ENCODE measurements at places on chromosomes 3 and 15.

DNA sequence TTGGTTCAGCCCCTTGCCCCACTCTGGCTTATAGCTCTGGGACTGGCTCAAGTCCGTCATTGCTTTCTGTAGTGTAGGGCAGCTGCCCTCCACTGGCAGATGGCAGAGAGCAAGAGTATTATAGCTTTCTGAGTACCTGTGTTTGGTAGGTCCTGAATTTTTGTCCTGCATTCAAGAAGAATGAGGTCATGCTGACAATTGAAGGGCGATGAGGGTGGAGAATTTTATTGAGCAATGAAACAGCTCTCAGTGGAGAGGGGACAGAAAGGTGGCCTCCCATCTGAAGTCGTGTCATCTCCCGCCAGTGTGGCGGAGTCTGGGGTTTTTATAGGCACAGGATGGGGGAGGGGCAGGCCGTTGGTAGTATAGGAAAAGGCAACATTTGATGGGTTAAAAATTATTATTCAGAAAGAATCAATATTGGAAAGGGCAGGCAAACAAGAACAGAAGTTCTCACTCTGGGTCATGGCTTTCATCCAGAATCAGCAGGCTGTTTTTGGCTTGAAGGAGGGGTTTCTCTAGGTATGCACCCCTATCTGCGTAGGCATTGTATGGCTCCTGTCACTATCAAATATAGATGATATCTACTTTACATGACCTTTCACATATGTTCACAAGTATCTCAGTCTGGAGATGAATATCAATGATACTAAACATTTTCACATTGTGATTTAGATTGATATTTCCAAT is 1239.7 kb upstream of the ALCAM start:
- DNase-seq = no peak

- DNase-seq = no peak
These were observed 362.1 kb downstream of the LRRC3B start for GRCh38 chr3:26984416-26985390.

DNA sequence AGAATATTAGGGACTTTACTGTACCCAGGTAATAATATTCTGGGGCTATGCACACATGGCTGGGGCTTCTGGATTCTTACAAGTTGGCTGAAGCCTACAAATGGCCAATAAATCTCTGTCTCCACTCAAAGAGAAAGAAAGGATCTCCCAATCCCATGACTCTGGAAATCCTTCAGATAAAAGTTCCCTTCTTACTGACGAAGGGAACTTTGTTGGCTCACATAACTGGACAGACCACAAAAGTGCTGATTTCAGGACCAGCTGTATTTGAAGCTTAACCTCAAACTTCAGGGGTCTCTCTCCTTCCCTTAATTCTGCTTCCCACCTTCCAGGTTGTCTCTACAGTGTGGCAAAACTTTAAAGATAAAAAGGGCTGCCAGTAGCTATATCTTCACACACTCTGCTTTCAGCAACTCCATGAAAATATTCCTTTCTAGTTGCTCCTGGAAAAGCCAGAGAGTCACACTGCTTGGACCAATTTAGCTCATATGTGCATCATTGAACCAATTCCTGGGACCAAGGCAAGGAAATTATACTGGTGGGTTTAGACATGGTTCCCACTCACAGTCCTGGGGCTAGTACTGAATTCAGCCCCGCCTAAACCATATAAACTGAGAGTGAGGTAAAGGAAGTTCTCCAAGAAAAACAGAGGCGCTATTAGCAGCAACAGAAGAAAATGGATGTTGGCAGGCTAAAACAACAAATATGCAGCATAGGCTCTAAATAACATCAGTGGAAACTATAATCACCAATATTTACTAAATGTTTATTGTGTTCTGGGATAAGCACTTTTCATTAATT is 290.0 kb upstream of the GADL1 start:
- DNase-seq = no peak

DNA sequence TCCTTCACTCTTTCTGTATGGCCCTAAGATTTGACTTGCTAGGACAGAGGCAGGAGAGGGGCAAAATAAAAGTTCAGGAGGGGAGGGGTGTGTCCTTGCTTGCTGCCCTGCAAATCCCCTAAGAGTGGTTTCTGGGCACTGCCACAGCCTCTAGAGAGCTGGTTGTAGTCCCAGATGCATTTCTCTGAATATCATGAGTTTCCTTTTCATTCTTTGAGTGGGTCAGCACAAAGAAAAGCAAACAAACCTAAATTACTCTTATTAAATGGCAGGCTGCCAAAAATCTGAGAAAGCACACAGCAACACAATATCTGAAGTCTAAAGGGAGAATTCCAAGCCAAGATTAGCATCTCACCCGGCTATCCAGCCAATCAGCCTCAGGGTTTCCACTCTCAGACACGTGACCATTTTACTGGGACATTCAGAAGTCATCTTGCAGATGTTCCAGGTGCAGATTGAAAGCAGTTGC is 919.3 kb downstream of the TUSC7 start:
- no peak for DNase-seq

DNA sequence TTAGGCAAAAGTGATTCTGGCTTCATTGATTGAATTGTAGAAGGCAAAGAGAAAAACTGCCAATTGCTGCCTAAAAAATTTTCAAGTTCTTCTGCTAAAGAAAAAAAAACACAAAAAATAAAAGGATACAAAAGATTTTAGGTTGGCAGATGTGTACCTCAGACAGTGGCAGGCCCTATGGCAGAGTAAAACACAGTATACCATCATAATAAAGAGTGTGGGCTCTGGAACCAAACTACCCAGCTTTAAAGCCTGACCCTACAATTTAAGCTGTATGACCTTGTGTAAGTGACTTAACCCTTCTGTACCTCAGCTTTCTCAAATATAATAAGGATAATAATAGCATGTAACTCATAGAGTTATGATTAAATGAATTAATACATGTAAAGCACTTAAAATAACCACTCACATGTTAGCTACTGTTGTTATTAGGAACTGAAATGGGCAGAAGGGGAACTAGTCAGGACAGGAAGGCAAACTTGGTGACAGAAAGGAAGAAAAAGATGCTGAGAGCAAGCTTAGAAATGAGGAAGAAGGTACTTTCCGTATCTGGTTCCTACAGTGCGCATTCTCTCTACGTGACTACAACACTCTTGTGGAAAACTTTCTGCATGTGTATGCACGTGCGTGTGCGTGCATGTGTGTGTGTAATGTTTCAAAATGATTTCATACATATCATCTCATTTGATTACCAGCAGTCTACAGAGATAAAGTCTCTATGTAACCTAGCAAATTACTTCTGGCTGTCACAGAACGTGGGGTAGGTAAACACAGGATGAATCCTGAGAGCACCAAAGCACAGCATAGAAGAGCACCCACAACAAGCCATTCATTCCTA is 13.6 kb upstream of the GATM start:
- no peak for DNase-seq

DNA sequence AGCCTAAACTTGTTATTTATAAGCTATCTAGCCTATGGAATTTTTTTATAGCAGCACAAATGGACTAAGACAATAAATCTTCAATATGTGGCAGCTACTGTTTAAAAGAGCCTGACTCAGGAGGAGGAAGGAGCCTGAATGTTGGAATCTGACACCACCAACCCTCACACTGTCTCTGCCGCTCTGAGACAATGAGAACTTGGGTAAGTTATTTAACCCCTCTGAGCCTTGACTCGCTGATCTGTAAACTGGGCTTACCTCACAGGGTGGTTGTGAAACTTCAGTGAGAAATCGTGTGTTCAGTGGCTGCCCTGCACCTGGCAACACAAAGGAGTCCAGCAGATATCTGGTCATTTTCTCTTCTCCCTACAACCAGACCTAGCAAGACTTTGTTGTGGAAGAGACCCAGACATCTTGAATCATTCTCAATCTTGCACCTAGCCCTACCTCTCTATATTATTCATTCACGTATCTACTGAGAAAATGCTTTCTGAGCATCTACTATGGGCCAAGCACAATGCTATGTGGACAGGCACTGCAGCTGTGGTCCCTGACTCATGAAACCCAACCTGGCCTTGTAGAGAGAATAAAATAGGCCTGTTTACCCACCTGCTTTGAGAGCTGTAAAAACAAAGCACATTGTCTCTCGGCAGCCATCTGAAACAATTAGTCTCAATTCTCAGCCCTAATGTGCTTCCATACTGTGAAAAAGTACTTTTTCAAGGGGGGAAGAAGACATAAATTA is 81.9 kb upstream of the SLC25A36 start:
- DNase-seq = no peak

DNA sequence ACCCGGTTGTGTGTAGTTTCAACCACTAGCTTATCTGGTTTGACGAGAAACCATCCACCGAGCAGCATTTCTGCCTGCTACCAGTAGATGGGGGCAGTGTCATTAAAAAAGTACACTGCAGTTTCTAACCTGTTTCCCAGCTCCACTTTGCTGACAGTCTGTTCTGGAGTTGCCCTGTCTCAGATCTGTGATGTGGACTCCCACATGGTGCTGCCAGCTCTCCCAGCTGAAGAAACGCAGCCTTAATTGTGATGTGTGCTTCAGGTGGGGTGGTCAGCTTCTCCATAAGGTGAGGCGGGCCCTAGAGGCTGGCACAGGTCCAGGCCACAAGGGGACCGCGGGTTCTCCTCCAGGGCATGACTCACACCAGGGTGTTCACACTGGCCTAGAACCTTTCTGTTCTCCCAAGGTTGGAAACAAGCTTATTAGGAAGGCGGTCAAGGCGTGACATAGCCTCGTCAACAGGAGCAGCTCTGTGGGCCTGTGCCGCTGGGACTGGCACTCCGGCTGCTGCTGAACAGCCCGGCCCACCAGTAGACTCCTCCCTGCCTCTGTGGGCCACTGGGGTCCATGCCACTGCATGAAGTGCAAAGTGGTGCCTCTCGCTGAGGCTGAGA is 2.9 kb upstream of the FAM43A start:
- peak; percentile 57 for DNase-seq

- no peak for DNase-seq
These were observed 137.8 kb upstream of the SNTN start for GRCh38 chr3:63514678-63515077.

DNA sequence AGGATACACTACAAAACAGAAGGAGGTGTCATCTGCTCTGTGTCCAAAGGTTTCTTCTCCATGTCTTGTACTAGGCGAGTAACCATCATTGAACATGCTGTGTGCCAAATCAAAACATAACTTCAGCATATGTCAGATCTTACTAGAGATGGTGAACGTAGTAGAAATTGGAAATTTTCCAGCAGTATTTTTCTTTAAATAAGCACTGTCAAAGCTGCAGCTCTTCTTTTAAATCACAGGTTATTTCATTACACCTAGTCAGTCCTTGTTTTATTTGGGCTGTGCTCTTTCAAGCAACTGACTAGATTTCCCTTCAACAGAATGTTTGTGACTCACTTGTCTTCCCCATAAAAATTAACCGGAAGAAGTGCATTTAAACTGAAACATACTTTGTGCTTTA is 46.5 kb downstream of the MSL2 start:
- no peak for DNase-seq

- DNase-seq = no peak
These were observed 24.8 kb downstream of the CACNA1D start for GRCh38 chr3:53519065-53519709.

DNA sequence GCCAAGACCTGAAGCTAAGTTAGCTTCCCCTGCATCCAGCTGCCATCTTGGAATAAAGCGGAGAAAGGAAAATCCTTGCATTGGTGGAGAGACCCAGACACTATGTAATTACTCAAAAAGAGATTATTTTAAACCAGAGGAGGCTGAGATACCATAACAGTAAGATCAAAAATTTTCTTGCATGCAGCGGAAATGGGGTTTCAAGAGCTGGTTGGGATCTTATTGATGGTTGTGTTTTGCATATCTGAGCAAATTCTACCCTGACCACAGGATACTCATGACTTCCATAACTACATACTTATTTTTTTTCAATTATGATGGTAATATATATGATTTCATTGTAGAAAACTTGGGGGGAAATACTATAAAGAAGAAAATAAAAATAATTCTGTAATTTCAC is 17.5 kb downstream of the TMEM158 start:
- DNase-seq = no peak

GRCh38 chr3:148106062-148106461 is 591.6 kb upstream of the AGTR1 start:
- DNase-seq = no peak

- DNase-seq = no peak
These were observed 15.0 kb downstream of the RPLP1 start for GRCh38 chr15:69467636-69468035.

GRCh38 chr3:43884581-43884980 is 193.8 kb downstream of the ABHD5 start:
- DNase-seq = no peak

GRCh38 chr3:47266709-47267489 is 15.7 kb downstream of the KIF9 start:
- no peak for DNase-seq

- no peak for DNase-seq
These were observed 51.7 kb downstream of the WDR49 start for GRCh38 chr3:167602041-167602440.

GRCh38 chr3:102447272-102447671 is 12.5 kb downstream of the ZPLD1 start:
- no peak for DNase-seq

- DNase-seq = no peak
These were observed 684 bp downstream of the SLTM start for GRCh38 chr15:58932710-58933280.

DNA sequence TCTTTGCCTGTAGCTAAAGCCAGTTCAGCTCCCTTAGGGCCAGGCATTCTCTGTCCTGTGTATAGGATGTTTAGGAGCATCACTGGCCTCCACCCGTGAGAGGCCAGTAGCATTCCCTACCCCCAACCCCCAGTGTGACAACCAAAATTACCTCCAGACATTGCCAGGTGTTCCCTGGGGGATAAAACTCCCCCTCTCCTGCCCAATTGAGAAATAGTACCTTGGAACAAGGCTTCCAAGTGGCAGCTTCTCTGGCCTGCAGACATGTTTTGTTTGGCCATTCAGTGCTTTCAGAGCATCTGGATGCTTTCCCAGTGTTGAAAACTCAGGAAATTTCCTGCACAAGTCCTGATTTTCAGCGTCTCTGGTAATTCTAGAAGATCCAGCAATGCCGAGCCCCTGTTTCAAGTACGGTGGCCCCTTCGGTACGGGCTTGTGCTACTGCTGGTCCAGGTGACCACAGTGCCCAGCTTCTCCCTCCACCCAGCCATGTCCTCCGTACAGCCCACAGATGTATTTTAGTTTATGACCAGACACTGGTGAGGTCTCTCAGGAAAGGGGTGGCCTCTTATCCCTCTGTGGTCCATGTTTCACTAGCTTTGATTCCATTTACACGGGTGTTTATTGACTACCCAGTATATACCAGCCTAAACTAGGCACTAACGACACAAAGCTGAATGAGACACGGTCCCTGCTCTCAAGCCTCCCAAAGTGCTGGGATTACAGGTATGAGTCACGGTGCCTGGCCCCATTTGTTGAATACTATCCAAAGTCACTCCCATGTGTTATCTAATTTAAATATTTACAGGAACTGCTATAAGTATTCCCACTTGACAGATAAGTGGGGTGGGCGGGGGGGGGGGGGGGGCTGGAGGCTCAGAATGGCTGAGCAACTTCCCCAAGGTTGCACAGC is 125.4 kb upstream of the RAD18 start:
- no peak for DNase-seq

All from neural crest cell (in vitro differentiated cells).